ENCODE measurements at places on chromosomes 1 and 21. TPM values are rescaled to one million over a fixed set of nuclear protein-coding genes. Genes with fewer than 3 reads are reported as not detected.

The EXTL1 gene
- total RNA-seq = not detected

The GJA8 gene
- total RNA-seq = not detected

The CRB1 gene
- not detected for total RNA-seq

The LIPI gene
- not detected for total RNA-seq

The NFASC gene
- total RNA-seq = 2.2 TPM

The LAX1 gene
- not detected for total RNA-seq

The FCRL3 gene
- not detected for total RNA-seq

The SMCP gene
- not detected for total RNA-seq

The CELA3B gene
- not detected for total RNA-seq

The IFT25 gene
- total RNA-seq = 26.4 TPM

The IL20 gene
- total RNA-seq = not detected

The EDEM3 gene
- 8.0 TPM for total RNA-seq

The PLA2G2F gene
- total RNA-seq = not detected

The SERPINC1 gene
- total RNA-seq = not detected

The KCNA2 gene
- total RNA-seq = 0.01 TPM

The LIN28A gene
- total RNA-seq = not detected

The PPIAL4G gene
- total RNA-seq = not detected

The PNRC2 gene
- 28.5 TPM for total RNA-seq

The FLG2 gene
- not detected for total RNA-seq

The BCL2L15 gene
- total RNA-seq = not detected

The OR2AK2 gene
- not detected for total RNA-seq

The RPE65 gene
- total RNA-seq = not detected

The TMEM52 gene
- 0.36 TPM for total RNA-seq

The TCEA3 gene
- total RNA-seq = 0.17 TPM

The MARK1 gene
- total RNA-seq = 0.15 TPM

The ITLN2 gene
- total RNA-seq = not detected

The MAP10 gene
- 0.75 TPM for total RNA-seq

The RPTN gene
- not detected for total RNA-seq

The SPRTN gene
- 12.1 TPM for total RNA-seq

The DYNLT5 gene
- total RNA-seq = not detected

The NHLH2 gene
- total RNA-seq = not detected

The PGBD2 gene
- total RNA-seq = 4.4 TPM

The UBL4B gene
- not detected for total RNA-seq

The KRTAP11-1 gene
- not detected for total RNA-seq
